Skin of body (tissue), 3 donors: ENCODE measurements at places on chromosomes 11 and 22.
A peak's percentile ranks its signal among the peaks of the same experiment; 100 is the strongest.

DNA sequence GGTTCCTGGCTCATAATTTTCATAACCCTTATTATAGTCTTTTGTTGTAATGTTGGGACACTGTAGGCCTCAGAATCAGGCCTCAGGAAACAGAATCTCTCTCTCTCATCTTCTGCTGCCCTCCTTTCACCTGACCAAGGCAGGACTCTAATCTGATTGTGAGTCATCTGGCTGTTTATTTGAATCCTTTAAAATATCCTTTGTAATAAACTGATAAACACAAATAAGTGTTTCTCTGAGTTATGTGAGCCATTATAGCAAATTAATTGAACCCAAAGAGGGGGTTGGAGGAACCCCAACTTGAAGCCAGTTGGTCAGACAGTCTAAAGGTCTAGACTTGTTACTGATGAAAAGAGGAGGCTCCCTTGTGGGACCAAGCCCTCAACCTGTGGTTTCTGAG, 30.6 kb downstream of the ACER3 start:
- DNase-seq, result no peak

- no peak for DNase-seq
Observed at GRCh38 chr11:73402834-73403185, 26.6 kb downstream of the RELT start.

GRCh38 chr11:23919455-23919854, 577.4 kb upstream of the LUZP2 start:
- DNase-seq, result no peak

DNA sequence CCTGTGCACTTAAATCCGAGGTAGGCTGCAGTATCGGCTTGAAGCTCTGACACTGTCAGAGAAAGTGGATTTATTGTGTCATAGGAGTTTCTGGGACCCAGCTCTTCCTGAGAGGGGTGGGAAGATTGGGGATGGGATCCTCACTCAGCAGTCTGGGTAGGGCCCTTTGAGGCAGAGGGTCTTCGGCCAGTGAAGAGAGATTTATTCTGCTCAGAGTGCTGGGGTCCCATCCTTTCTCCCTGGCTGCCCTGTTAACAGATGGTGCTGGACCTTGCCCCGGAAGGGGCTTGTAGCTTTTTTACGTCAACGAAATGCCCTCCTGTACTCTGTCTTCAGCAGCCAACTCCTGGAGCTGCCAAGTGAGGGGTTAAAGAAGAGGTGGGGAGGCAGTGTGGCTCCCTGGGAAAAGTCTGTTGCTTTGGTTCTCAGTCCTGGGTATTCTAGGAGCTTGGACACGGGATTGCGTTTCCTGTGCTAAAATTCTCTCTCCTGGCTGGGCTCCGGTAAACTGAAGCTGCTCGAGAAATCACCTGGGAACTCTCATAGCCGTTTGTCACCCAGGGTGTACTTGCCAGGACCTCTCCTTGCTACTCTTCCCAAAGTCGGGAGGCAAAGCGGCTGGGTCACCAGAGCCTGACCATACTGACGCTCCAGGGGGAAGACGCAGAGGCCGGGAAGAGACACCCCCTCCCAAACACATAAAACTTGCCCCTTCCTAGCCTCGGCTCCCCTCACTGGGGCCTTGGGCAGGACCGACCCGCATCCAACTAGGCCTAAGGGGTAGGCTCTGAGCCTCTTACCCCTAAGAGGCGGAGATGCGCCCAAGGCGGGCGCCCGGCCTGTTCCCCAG, 806 bp upstream of the SMDT1 start:
- DNase-seq, result peak; percentile 57

- no peak for DNase-seq
Observed at GRCh38 chr11:133529807-133530500, 2.3 kb downstream of the OPCML start.

DNA sequence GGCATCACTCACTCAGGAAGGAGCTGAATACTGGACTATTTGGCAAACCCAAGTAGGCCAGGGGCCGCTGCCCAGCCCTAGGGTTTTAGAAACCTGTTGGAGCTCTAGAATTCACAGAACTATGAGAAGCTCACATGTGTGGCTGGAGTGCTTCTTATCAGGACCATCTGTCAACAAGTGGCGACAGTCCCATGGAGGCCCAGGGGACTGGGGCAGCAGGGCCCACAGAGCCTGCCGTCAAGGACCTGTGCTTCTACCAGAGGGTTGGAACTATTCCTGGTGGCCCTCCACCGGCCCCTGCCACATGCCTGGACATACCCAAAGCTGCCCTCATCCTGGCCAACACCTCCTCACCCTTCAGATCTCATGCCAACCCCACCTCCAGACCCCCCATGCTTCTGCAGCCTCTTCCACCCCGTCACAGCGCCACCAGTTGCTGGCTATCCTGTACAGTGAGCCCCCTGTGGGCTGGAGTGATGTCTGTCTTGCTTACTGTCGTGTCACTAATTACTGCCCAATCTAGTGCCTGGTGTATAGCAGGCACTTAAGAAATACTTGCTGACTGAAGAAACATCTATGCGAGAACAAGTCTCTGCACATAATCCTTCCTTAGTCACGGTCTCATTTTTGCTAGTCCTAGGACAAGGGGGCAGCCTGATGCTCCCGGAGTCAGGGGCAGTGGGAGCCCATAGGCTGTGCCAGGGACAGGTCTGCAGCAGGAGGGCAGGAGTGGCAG, 27.2 kb upstream of the RASL10A start:
- no peak for DNase-seq

DNA sequence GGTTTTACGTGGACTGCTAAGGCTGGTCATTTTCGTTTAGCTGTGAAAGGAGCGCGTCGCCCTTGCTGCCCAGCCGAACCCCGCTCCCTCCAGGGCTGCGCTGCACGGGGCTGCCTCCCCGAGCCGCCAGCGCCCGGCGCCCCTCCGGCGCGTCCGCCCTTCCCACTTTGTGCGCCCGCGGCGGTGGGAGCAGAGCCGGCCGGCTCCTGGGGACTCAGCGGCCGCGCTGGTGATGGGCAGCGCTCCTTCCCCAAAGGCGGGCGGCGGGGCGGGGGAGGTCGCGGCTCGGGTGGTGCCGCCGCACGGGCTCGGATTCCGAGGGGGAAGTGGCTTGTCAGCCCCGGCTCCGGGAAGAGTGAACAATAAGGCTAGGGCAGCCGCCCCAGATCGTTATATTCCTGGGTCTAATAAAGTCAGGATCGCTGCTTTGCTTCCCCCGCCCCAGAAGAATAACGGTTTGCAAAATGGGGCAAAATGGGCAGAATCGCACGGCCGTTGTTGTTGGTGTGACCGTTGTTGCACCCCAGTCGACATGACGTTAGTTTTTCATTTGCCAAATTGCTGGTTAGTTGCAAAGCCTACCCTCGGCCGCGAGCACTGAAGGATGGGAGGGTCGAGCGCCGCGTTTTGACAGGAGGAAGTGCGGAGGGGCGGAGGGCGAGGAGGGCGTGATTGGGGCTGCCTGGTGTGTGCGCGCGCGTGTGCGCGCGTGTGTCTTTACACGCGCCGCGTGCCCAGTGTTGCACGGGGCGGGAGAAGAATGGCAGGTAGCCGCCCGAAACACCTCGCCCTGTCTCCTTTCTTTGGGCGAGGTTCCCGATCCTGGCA, 745 bp downstream of the NCAM1 start:
- peak; percentile 23 for DNase-seq

DNA sequence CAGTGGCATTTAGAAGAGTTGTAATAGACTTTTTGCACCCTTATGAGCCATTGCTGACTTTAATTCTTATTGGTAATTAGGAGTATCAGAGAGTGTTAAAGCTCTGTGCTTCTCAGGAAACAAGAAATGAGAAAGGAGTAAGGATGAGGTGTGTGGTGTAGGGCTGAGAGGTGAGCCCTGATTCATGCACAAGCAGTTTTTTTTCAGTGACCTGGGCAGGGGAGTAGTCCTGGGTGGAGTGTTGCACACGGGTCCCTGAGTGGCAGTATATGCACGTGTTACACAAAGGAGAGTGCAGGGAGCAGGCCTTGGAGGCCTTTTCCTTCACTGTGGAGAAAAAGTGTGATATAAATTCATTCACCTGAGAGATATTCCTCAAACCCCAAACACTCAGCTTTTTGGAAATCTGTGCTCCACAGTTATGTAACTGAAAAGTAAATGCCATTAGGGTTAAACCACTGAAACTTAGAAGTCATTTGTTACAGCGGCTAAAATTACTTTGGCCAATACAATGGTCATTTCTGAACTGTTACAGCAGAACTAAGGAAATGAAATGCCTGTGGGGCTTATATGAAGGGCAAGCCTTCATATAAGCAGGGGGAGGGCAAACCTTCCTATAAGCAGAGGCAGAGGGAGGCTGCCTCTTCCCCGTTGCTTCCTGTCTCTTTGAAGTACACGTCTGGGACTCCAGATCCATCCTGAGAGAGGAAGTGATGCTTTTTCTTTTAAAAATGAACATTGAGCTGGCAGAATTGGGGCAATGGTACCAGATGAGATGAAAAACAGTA, 62.6 kb upstream of the OLFML1 start:
- DNase-seq, result no peak

GRCh38 chr11:117861151-117862018, 15.1 kb downstream of the FXYD6 start:
- peak; percentile 25 for DNase-seq

- no peak for DNase-seq
Observed at GRCh38 chr11:13348305-13348704, 70.7 kb downstream of the BMAL1 start.

GRCh38 chr22:37019309-37020191, at the start of the genes MPST and TST:
MPST (plus strand) TSS chr22:37019742; CDS start chr22:37019837, 95 bp downstream.
TST (minus strand) TSS chr22:37019447; CDS start chr22:37018732, 715 bp downstream.
- no peak for DNase-seq

- no peak for DNase-seq
Observed at GRCh38 chr22:26429458-26430286, 612 bp downstream of the ASPHD2 start.

- no peak for DNase-seq
Observed at GRCh38 chr11:119377112-119377901, 4.2 kb downstream of the USP2 start.

DNA sequence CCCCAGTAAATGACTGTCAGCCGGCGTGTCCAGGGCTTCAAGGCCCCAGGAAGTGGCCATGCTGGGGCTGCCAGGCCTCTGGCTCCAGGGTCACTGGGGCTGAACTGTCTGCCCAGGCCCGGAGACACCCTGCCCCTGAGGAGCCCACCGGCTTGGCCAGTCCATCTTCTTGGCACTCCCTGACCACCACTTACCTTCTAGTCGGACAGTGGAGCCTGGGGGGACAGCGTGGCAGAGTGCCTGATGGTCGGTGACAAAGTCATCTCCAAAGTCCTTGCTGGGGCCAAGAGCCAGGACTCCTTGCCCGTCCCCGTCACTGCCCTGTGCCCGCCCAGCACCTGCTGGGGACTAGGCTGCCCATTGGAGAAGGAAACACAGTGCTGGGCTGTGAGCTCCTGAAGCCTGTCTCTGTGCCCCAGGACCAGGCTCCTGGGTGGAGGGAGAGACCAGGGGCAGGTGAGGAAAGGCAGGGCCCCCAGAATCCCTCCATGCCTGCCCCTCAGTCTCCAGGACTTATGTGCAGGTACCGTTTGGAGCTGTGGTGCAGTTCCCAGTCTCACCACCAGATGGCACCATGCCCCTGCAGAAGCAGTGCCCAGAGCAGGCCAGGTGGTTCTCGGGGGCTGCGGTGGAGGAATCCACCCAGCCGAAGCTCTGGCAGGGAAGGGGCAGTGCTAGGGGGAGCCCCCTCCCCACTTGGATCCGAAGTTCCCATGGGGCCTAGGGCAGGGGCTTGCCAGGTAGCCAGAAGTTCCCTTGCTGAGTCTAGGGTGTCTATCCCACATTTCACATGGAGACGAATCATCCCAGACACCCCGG, 6.0 kb upstream of the CCDC188 start:
- peak; percentile 69 for DNase-seq

- no peak for DNase-seq
Observed at GRCh38 chr11:26470992-26471391, 101.1 kb downstream of the MUC15 start.

DNA sequence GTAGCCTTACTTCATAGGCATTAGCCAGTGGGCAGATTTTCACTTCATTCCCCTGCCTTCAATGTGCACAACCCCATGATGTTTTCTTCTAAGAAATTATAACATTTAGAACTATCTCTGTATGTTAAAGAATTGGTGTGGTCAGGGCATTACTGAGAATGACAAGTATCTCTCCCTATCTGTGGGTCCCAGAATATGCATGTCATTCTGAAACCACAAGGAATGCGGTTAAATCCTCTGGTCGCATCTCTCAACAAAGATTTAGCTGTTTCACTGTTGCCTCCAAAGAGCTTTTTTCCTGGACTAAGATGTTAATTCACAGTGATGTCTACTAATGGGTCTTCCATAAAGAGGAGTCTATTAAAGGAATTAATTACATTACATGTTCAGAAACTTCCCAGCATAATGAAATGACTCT, 62.7 kb downstream of the LIF start:
- no peak for DNase-seq

DNA sequence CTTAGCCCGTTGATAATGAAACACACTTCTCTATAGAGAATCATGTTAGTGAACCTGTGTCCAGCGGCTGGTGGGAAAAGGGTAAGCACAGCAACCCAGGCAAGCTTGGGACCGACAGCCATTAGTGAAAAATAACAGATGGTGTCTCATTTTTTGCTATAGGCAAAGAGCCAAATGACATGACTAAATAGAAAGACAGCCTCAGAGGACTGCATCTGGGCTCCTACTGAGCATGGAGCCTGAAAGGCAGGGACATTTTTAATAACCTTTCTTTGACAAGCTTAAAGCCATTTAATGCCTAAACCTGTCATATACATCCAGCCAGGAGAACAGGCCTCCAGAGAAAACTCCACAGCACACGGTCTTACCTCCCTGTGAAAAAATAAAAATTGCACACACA, 67.0 kb downstream of the FANCF start:
- no peak for DNase-seq

DNA sequence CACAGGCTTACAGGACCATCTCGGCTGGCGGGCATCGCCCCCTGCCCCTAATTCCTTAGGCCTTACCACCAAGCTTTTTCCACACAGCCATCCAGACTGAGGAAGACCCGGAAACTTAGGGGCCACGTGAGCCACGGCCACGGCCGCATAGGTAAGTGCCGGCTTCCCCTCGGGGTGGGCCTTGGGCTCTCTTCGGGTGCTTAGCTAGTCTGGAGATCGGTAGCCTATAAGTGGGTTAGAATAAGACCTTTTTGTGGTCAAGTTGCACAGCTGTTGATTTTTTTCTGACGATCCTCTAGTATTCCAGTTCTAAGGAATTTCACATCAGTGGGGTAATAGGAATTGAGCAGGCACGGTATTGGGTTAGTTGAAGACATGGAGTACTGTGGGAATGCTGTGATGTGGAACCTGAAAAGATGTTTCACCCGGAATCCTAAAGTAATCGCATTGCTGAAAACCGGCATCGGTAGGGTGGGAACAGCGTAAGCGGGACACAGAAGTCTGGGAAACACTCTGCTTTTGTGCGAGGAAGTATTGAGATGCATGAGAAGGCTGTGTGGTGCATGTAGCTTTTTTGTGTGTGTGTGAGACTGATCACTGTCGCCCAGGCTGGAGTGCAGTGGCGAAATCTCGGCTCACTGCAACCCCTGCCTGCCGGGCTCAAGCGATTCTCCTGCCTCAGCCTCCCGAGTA, 669 bp downstream of the RPL27A start:
- DNase-seq, result no peak

DNA sequence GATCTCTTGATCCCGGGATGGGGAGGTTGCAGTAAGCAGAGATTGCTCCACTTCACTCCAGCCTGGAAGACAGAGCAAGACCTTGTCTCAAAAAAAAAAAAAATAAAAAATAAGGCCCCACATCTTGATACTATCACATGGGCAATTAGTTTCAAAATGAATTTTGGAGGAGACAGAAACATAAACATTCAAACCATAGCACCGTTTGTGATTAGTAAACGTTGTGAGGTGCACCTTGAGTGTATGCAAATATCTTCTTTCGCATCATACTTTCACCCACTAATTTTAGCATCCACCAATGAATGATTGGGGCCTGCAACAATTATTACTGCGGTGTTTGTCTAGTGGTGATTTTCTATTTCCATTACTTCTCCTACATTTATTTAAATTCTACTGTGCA, 11.0 kb upstream of the SPDYC start:
- no peak for DNase-seq

- no peak for DNase-seq
Observed at GRCh38 chr11:134014511-134014910, 54.4 kb upstream of the JAM3 start.
